ENCODE measurements at places on chromosomes 4 and X.

DNA sequence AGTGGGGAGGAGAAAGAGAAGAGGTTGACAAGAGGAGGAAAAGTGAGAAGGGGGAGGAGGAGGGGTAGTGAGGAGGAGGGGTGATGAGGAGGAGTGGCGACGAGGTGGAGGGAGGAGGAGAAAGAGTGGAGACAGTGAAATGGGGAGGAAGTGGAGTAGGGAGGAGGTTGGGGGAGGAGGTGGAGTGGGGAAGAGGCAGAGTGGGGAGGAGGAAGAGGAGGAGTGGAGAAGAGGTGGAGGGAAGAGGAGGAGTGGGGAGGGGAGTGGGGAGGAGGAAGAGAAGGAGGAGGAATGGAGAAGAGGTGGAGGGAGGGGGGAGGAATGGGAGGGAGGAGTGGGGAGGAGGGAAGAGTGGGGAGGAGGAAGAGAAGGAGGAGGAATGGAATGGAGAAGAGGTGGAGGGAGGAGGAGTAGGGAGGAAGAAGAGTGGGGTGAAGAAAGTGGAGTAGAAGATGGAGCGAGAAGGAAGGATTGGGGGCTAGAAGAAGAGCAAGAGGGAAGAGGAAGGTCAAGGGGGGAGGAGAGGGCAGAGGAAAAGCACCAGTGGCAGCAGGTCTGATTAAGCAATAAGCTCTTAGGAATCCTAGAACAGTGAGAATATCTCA, 50.0 kb upstream of the MTNR1A start:
- no peak for DNase-seq

GRCh38 chrX:39967348-39967747, 130.4 kb downstream of the BCOR start:
- DNase-seq: no peak

- DNase-seq: no peak
Measured at GRCh38 chrX:47958761-47959342, 44.9 kb downstream of the ZNF182 start.

GRCh38 chrX:81261576-81261975, 59.7 kb downstream of the SH3BGRL start:
- no peak for DNase-seq

- no peak for DNase-seq
Measured at GRCh38 chr4:95386410-95386809, 162.4 kb downstream of the UNC5C start.

GRCh38 chrX:15293451-15293850, 22.0 kb downstream of the ASB11 start:
- no peak for DNase-seq

- DNase-seq: no peak
Measured at GRCh38 chrX:74680391-74680790, 66.0 kb upstream of the RLIM start.

DNA sequence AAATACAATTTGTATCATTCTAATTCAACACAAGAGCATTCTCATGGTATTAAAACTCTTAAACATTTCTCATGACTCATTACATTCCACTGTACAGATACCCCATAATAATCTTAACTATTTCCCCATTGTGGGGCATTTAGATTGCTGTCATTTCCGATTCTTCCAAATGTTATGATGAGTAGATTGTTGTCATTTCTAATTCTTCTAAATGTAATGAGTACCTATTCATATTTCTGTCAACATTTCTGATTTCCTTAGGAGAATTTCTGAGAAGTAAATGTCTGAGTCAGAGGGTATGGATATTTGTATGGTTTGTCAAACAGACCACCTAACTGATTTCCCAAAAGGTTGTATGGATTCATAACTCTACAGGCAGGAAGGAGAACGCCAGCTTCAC, 8.3 kb downstream of the S100G start:
- DNase-seq: no peak

GRCh38 chr4:25865586-25865985, 2.8 kb upstream of the SEL1L3 start:
- no peak for DNase-seq

GRCh38 chr4:141810712-141811375, 174.5 kb downstream of the IL15 start:
- no peak for DNase-seq

GRCh38 chr4:125626946-125627345, 312.2 kb downstream of the FAT4 start:
- no peak for DNase-seq

- no peak for DNase-seq
Measured at GRCh38 chrX:124476562-124476961, 130.2 kb downstream of the SH2D1A start.

DNA sequence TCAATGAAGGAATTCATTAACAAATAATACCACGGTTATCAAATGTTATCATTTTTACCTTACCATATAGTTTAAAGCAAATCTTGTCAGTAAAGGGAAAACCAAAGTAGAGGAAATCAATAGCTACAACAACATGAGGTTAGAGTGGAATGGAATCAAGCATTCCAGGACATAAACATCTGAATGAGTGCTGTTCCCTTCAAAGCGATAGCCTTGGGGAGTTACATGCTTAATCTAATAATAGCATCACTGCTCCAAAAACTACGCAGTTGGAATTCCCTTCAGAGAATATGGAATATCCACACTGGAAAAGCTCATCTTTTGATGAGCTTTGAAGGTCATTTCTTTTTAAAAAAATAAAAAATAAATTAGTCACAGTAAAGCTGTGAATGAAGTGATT, 31.2 kb downstream of the PDE5A start:
- DNase-seq: no peak

DNA sequence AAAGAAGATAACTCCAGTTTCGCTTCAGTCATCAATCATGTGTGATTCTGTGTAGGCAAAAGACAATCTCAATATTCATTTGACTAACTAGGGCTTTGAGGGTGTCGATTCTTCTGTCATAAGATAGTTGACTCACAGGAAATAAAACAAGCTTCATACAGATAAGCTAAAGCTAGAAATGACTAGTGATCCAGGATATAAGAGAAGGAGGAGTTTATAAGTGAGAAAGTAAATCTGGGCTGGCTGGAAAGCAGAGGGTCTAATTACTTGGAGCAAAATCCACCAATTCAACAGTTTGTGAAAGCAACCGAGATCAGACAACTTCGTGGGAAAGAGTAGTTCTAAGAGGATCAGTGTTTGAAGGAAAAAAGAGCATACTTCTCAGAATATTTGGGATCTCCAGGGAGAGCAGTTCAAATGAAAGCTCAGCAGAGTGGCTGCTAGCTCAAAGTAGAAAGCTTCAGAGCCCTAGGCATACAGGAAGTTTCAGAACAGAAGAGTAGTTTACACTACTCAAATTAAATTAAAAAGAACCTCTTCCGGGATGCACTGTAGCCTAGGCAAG, 429.3 kb downstream of the INPP4B start:
- no peak for DNase-seq

- no peak for DNase-seq
Measured at GRCh38 chr4:10606483-10607155, 77.9 kb downstream of the CLNK start.

- no peak for DNase-seq
Measured at GRCh38 chrX:123846577-123847038, 13.2 kb upstream of the XIAP start.

- DNase-seq: no peak
Measured at GRCh38 chr4:113645771-113646441, 115.6 kb downstream of the CAMK2D start.

DNA sequence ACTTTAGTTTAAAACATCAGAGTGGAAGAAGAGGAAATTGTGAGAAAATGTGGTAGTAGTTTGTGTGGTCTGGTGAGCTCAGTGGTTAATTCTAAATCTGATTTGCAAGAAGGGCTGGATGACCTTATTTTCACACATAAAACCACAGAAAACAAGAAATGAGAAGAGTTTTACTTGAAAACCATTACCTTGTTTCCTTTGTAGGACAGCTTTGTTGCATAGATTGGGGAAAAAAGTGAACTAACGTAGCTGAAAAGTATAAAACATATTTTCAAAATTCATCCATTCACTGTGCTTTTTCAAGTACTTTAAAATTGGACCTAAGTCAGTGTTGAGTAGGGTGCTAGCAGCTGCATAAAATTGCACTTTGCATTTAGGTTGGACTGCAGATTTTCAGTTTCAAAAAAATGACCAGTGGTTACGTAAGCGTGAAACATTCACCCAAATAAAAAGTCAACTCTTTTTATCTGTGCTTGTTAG, 211.3 kb downstream of the ARHGAP10 start:
- DNase-seq: no peak

DNA sequence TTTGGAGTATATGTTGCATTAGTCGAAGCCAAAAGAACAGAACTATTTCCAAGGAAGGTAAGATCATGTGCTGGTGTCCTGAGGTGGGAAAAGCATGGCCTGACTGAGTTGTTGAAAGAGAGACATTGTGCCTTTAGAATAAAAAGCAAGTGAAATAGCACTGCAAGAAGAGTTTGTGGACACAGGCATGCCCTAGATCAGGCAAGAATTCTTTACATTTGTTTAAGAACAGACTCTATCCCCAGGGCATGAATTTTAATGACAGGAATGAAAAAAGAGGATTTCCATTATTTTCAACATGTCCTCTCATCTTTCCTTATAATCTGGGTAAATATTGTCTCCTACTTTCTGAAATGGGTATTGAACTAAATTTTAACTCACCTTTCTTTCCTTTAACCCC, 516.2 kb upstream of the GALNT7 start:
- DNase-seq: no peak

DNA sequence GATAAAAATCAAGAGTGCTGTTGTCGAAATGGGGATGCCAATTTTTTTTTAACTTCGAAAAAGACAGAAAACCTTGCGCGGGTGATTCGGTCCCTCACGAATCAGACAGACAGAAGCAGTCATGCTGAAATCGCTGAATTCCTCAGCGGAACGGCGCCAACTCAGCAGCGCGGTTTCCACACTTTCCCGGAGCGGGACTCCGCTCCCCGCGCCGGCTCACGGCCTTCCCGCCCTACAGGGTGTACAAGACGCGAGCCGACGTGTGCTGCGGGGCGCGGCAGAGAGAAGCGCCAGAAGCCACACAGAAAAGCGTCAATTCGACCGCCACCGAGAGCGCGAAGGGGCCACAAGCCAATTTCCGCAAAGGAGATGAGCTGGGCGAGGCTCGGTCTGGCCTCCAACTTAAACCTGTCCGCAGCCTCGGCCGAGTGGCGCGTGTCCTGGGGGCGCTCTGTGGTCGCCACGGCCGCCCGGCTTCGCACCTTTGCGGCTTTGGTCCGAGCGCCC, 1.3 kb downstream of the NEXMIF start:
- no peak for DNase-seq

- no peak for DNase-seq
Measured at GRCh38 chr4:76233967-76234678, 17.4 kb upstream of the FAM47E start.

- no peak for DNase-seq
Measured at GRCh38 chrX:95427389-95427788, 1257.3 kb upstream of the DIAPH2 start.

DNA sequence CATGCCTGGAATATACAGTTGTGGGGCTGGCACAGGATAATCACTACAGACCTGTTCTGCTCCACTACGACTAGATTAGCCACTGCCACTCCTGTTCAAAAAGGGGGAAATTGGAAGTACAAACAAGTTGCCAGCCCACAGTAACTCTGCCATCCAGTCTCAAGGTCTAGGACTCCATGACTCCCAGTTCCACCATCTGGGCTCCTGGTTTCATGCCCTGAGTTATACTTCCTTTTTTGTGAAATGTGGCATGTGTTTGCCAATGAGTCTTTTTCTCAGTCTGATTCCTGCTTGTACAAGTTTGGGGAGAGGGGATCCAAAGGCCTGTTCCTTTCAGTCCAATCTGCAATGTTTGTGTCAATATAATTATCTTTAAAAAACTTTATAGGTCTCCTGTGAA, 1.0 kb upstream of the BLOC1S4 start:
- DNase-seq: no peak

GRCh38 chrX:65668377-65669310, 1.2 kb downstream of the MSN start:
- no peak for DNase-seq

DNA sequence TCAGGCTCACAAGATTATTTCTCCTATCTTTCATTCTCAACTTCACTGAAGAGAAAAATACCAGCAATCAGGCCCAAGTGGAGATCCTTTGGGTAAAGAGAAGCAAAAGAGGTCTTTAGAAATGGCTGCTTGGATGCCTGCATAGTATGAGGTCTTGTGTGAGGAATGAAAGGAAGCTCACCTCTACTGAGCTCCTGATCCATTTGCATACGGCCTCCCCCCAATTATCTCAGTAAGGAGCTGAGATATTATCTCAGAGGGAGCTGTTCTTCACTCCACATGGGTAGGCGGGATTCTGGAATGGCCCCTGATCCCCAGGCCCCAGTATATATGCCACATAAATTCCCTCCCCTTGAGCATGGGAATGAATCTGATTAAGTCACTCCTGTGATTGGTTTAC, 75.8 kb downstream of the EVC2 start:
- no peak for DNase-seq
